IMR-90 (cell line): ENCODE measurements at places on chromosomes 16 and 17. TPM values are rescaled to one million over a fixed set of nuclear protein-coding genes. Genes with fewer than 3 reads are reported as not detected.

MT1B gene
- not detected in 2 replicates for total RNA-seq

GNAO1 gene
- total RNA-seq: under 0.01 TPM in 1 of 2 replicates, not detected in the other

CDK10 gene
- total RNA-seq: 18.6 and 19.5 TPM in 2 replicates

JUP gene
- 12.9 and 14.7 TPM in 2 replicates for total RNA-seq

- no peak for DNase-seq
Measured at GRCh38 chr17:42783791-42784138, 3.4 kb downstream of the WNK4 start.

DNA sequence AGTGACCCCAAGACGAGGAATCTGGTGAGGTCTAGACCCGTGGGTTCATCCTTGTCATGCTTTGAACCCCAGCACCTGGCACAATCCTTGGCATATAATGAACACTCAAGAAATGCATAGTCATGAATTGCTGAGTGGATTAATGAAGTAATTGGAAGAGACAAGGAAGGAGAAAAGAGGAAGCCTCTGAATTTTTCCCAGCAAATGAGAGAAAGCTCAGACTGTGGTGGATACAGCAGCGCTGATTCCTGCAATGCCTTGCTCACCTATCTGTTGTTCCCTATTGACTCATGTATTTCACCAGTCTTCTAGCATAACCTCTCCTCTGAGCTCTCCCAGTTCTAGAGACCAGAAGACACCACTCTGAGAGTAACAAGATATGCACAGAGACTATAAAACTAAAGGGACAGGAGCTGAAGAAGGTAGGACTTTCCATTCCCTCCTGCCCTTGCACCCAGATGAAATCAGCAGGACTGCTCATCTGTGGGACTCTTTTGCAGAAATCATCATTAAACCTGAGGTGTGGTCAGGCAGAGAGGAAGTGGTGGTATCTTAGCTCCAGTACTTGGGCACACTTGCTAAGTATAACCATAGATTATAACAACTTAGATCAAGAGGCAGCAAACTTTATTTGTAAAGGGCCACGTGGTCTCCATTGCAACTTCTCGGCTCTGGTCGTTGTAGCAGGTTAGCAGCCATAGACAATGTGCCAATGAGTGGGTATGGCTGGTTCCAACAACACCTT lies 102.8 kb downstream of the MAF start:
- no peak for DNase-seq

GRCh38 chr16:57102888-57103851 lies 10.8 kb downstream of the CPNE2 start:
- DNase-seq: no peak

DNA sequence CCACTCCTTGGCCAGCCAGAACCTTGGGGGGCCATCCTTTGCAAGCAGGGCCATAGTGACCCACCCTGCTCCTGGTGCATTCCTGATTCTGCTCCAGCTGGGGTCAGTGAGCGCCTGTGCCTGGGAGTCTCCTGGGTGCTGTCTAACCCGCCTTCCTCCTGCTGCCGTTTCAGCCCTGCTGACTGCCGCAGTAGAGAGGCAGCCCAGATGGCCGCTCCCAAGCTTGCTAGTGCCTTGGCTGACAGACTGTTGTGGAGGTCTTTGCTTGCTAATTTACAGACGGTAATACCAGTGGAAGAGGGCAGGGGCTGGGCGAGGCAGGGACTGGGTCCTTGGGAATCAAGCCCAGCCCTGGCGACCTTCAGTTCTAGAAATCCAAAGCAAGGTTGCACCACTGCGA lies 99.6 kb downstream of the SOCS1 start:
- no peak for DNase-seq

DNA sequence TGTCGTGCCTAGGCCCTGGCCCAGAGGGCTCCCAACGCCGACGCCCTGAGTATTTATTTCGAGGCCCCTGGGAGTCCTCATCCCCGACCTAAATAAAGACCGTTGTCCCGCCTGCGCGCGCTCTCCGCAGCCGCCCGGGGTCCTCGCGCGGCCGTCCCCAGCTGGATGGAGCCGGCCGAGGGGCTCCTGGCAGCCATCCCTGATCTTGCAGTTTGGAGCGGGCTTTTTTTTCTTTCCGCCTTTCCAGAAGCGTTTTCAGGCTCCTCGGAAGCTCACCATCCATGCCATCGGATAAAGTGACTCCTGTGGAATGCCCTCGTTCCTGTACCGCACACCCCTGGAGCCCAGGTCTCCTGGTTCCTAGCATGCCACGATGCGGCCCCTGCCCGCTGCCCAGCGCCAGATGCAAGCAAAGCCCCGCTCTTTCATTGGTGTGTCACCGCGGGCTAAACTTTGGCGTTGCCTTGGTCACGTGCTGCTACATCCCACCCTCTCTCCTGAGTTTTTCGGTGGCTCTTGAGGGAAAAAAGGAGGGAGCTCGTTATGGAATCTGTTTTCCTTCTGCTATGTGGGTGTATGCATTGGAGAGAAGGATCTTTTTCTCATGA lies 716 bp downstream of the TMEM94 start:
- peak; percentile 45 for DNase-seq

DNA sequence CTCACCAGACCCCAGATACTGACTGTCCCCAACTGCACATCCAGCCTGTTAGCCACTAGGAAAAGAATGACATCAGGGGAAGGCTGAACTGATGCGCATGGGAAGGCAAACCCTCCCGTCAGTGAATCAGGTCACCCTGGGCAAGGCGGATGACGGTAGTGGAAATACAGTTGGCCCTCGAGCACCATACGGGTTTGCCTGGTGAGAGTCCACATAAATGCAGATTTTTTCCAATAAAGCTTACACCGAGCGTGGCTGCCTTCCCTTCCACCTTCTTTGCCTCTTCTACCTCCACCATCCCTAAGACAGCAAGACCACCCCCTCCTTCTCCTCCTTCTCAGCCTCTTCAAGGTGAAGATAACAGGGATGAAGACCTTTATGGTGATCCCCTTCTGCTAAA lies 236.1 kb upstream of the TNRC6C start:
- DNase-seq: no peak

DNA sequence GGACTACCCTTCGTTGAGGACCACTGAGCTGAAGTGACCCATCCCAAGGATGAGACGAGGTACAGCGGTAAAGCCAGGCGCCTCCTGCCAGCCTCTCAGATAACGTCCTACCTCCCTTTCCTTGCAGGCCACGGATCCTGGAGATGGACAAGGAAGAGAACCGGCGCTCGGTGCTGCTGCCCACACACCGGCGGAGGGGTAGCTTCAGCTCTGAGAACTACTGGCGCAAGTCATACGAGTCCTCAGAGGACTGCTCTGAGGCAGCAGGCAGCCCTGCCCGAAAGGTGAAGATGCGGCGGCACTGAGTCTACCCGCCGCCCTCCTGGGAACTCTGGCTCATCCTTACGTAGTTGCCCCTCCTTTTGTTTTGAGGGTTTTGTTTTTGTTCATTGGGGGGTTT lies 17.3 kb upstream of the LLGL1 start:
- no peak for DNase-seq

- DNase-seq: peak; percentile 65
Measured at GRCh38 chr17:56707312-56708219, 114.1 kb downstream of the NOG start.

- DNase-seq: no peak
Measured at GRCh38 chr17:83077411-83077810, 2.0 kb upstream of the METRNL start.

DNA sequence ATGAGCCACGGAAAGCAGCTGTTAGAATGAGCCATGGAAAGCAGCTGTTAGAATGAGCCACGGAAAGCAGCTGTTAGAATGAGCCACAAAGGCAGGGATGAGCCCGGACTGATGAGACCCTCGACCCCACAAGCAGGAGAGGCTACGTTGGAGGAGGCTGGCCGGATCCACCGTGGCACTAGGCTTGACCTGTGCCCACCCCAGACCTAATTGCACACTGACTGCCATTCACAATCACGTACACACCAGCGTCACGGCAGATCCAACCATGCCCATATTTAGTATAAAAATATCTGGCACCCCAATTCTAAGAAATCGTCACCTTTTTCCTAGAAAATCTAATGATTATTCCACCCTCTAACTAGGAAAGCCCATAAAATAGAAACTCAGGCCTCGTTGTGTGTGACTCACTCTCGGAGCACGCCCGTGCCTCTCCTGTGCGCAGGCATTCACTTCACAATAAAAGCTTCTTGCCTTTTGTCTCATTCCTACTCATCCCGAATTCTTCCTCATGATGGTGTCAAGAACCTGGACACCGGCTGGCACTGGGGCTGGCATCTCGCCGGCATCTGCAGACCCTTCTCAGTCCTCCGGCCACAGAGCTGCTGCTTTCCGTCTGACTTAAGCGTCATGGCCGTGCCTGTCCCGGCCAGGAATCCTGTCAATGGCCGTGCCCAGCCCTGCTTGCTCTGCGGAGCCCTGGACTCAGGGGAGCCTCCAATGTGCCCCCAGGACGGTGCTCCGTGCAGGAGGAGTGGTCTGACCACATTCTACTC lies 5.5 kb upstream of the SECTM1 start:
- DNase-seq: peak; percentile 71

DNA sequence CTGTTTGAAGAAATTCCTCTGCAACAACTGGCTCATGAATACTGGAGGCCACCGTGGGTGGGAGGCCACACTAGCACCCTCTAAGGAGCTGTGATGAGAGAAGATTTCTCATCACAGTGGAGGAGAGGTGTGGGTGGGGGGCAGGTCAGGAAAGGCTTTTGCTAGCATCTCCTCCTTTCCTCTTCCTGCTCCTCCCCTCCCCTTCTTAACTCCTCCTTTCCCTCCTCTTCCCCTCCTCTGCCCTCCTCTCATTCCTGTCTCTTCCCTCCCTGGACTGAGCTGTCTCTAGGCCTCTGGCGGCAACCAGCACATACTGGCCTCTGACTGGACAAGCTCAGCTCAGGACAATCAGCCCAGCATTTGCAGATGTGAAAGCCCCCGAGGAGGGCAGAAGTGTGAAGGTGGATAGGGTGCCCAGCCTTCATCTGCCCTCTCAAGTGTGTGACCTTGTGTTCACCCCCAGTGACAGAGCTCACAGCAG lies 19.0 kb upstream of the LHX1 start:
- DNase-seq: peak; percentile 53

GRCh38 chr17:18172531-18173278 lies 10.9 kb upstream of the ALKBH5 start:
- peak; percentile 46 for DNase-seq

DNA sequence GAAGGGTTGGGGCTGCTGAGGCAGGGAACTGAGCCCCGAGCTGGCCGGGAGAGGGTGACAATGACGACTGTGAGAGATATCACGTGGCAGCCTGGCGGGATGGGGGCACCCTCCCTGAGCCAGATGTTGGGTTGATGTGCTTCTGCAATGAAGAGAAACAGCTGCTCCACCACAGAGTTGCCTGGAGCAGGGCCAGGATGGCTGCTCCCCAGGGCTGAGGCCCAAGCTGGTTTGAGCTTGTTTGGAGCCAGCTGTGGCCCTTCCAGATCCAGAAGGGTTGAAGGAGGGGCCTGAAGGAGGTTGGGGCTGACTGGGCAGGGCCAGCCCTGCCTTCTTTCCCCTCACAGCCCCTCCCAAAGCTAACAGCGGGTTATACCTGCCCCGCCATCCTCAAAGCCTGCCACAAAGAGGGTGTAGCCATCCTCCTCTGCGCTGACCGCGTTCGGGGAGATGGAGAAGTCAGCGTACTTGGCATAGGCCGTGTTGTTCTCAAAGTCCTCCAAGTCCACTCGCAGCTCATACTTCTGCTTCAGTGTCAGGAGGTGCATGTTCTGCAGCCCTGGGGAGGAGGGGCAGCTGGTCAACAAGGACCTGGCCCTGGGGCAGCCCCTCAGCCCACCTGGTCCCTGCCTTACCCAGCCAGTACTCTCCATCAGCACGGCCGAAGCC lies 2.1 kb downstream of the MFAP4 start:
- peak; percentile 91 for DNase-seq

GRCh38 chr16:25575363-25575762 lies 116.4 kb upstream of the HS3ST4 start:
- no peak for DNase-seq

- DNase-seq: no peak
Measured at GRCh38 chr17:72063262-72063661, 57.6 kb upstream of the SOX9 start.

DNA sequence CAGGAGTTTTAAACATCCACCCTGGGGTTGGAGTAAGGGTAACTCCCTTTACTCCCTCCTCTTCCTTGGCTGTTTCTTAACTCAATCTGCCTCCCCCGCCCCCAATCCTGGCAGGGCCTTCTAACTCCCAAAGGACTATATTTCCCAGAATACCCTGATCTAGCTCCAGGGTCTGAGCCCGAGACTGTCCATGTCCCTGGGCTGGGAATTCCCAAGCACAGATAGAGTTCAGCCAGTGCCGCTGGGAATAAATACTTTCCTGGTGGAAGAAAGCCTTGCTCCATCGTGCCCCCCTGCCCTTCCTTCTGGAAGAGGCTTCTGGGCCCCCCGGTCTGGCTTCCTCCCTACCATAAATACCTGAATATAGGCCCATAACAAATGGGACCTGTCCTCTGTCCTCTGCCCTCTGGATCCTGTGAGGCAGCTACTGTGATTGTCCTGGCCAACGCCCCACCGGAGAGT lies 10.2 kb downstream of the BAHCC1 start:
- no peak for DNase-seq

DNA sequence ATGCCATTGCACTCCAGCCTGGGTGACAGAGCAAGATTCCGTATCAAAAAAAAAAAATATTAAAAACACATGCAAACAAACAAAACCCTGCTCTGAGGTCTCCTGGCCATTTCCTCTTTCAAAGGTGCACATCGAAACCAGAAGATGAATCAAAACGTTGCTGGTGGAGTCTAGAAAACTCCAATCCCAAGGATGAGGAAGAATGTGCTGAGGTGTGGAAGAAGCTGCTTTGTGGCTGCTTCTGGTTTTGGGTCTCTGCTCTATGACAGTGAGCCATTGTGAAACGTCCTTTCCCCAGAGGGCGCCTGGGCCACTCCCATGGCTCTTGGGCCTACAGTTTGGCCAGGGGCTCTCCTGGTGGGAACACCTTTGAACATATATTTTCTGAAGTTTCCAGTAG lies 112.6 kb downstream of the IRF8 start:
- DNase-seq: no peak

DNA sequence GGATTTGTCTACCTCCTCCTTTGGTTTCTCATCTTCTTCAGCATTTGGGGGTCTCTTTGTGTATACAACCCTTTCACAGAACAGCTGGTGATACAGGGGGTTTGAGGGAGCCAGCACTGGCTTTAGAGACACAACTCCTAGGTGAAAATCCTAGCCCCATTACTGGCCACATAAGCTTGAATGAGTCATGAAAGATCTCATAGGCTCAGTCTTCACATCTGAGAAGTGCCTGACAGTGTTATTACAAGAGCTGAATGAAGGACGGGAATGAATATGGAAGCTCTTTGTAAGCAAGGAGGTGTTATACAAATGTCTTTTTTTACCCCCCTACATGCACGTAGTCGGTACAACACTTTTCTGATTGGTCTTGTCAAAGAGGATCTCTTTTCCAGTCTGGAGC lies 1.7 kb upstream of the B4GALNT2 start:
- peak; percentile 33 for DNase-seq
